NCI-H1092 (cell line): ENCODE measurements at places on chromosomes 5 and 9.

- DNase-seq: no peak
These were observed 980 bp upstream of the RHOBTB3 start for GRCh38 chr5:95730011-95730700.

DNA sequence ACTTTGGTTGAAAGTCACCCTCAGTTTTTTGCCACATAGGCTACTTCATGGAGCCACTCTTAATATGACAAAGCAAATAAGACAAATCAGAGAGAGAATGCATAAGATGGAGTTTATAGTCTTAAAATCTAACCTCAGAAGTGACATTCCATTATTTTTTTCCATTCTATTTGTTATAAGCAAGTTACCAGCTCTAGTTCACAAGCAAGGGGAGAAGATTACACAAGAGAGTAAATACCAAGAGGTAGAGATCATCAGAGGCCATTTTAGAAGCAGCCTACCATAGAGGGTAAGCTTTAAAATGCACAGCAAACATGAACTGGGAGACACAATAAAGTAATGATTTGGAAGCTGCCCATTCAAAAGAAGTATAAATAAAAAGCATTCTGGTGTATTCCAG, 651.3 kb upstream of the MEF2C start:
- no peak for DNase-seq

- no peak for DNase-seq
These were observed 81.3 kb downstream of the OXCT1 start for GRCh38 chr5:41788941-41789368.

DNA sequence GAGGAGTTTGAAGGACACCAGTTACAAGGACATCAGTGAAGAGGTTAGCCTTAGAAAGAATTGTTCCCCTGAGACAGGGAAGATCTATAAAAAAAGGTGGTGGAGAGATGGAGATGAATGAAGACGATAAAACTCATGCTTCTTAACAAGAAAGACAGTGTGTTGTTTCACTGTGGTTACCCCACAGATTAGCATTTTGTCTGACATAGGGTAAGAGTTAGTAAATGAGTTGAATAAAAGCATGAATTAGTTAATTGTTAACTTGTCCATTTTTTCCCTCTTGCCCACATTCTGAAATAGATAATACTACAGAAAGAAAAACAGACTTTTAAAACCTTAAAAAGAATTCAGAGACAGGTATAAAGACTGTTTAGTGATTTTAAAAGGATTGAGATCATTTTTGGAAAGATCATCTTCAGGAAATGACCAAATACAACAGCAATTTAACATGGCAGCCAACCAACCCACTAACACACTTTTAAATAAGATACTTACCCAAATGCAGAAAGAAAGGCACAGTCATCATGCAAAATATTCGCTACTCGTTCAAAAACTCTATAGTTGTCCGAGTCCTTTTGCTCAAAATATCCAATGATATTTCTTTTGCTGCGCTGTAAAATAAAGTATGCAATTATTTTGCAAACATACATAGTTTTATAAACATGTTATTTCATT, 78.5 kb downstream of the ERP44 start:
- no peak for DNase-seq

GRCh38 chr5:83530193-83530592, 58.6 kb downstream of the VCAN start:
- DNase-seq: no peak

DNA sequence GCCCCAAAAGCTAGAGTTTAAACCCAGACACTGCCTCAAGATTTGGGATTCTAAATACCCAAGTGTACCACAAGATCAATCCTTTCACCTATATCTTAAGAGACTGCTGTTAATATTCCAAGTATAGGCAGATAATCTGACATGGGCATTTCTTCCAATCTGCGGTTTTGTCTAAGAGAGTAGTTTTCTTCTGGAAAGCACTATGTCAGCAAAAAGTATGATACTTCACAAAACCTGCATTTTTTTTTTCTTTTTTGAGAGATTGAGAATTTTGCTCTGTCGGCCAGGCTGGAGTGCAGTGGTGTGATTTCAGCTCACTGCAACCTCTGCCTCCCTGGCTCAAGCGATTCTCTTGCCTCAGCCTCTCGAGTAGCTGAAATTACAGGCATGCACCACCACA, 190.7 kb upstream of the TYRP1 start:
- no peak for DNase-seq

GRCh38 chr5:32277798-32278197, 34.9 kb downstream of the MTMR12 start:
- DNase-seq: no peak

DNA sequence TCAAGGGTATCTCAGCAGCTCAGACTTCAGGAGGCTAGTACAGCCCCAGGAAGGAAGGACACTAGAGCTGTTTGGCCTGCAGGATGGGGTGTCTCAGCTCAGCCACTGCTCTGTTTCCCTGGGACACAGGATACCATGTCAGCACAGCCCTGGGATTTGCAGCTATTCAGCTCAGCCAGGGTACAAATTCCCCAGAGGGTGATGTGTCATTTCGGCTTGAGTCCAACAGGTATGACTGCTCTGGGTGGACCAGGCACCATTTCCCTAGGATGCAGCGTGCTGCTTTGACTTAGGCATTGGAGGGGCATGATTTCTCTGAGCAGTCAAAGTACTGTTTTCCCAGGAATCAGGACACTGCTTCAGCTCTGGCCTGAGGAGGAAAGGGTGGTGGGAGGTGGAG, 130.1 kb downstream of the ARSB start:
- DNase-seq: no peak

DNA sequence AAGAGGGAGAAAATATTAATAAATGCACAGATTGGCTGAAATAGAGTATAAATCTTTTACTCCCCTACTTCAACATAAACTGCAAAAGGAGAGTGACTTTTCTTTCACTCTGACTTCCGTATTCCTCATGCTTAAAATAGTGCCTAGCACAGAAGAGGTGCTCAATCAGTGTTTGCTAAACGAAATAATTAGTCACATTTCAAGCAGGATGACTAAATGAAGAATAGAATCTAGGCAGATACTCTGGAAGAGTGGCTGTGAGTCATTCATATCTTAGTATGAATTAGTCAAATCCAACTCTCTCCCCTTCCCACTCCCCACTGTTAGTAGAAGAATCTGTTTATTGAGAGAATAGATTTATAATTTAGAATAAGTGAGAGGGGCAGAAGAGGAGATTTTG, 4.8 kb downstream of the CD274 start:
- no peak for DNase-seq

GRCh38 chr9:20292002-20292401, 330.3 kb downstream of the MLLT3 start:
- no peak for DNase-seq

DNA sequence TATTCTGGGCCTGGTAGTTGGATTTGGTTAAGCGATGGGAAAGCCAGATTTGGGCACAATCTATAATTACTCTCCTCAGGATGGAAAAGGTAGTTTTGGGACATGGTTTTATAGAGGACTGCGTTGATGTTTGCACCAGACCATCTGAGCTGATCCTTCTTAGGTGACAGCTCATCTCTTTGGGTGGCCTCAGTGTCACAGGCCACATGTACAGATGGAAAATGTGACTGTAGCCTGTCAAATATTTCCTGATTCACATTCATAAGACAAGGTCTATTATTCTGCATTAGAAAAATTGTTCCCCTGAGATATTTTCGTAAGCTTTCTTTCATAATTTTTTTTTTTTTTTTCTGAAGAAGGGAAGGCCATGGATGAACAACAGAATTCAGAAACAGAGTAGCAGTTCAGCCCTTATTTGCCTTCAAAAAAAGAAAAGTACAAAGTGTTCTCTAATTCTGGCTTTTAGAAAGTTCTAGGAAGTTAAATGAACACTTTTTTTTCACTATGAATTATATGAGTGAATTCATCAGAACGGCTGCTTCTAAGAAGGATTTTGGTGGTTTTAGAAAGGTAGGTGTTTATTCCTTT, 81.0 kb downstream of the NNT start:
- no peak for DNase-seq

DNA sequence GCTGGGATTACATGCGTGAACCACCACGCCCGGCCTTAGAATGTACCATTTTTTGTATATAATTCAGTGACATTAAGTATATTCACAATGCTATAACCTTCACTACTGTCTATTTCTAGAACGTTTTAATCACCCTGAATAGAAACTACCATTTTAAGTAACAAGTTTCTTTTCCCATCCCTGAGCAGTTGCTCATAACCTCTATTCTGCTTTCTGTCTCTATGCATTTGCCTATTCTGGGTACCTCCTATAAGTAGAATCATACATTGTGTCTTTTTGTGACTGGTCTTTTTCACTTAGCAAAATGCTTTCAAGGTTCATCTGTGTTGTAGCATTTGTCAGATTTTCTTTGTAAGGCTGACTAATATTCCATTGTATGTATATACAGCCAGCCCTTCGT, 39.9 kb downstream of the DDX46 start:
- DNase-seq: no peak

DNA sequence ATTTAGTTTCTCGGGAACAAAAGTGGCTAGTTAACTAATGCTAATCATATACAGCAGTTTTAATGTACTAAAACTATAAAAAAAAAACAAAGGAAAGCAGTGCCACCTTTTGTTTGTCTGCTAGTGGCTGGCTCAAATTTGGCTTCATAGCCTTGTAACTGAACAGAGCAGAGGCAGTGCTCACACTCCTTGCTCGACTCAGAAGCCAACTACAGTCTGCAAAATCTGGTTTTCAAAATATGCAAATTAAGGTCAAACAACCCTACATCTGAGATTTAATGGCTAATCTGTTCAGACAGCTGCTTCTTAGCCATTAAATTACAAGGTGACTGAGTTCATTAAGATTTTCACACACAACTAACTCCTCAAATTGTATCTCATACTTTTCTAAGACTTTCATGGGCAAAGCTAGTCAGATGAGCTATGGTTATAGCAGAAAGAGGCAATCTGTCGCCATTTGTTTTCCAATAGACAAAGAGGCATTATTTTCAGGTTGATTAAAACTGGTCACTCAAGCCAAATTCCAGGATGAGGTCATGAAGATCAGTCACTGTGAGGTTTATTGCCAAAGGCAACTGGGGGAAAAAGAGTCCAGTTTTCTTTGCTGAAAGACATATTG, 56.8 kb upstream of the EPB41L4A start:
- DNase-seq: no peak

- no peak for DNase-seq
These were observed 76.5 kb downstream of the SEC61B start for GRCh38 chr9:99298614-99299013.

DNA sequence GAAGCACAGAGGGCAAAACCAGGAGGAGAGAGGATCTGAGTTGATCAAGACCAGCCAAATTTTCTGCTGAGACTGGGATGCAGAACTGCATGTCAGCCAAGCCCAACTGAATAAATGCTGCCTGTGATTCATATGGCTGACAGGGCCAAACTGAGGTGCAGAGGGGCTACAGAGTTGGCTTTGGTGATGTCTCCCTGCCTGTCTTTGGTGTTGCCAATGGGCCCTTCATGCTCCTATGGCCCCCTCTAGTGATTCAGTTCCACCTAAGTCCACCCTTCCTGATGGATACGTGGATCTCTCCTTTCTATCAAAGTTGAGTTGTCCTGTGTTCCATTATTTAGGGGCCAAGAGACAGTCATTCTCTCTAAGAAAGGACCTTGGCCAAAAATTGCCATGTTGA, 163.6 kb upstream of the TLE4 start:
- no peak for DNase-seq

DNA sequence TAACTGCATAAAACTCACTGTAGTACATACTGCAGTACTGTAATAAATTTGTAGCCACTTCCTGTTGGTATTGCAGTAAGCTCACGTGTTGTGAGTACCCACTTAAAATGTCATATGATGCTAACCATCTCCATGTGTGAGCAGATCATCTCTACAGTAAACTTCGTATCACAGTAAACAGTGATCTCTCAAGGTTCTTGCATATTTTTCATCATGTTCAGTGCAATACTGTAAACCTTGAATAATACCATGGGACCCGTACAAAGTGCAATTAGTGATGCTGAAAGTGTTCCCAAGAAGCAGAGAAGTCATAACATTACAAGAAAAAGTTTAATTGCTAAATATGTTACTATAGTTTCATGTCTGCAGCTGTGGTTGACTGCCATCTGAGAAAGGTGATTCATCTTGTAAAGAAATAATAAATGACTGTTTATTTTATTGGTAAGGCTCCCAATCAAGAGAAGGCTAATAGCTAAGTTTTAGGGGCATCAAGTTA, 253.8 kb upstream of the POU5F2 start:
- DNase-seq: no peak

- no peak for DNase-seq
These were observed 38.6 kb downstream of the SH3RF2 start for GRCh38 chr5:145975001-145975360.

DNA sequence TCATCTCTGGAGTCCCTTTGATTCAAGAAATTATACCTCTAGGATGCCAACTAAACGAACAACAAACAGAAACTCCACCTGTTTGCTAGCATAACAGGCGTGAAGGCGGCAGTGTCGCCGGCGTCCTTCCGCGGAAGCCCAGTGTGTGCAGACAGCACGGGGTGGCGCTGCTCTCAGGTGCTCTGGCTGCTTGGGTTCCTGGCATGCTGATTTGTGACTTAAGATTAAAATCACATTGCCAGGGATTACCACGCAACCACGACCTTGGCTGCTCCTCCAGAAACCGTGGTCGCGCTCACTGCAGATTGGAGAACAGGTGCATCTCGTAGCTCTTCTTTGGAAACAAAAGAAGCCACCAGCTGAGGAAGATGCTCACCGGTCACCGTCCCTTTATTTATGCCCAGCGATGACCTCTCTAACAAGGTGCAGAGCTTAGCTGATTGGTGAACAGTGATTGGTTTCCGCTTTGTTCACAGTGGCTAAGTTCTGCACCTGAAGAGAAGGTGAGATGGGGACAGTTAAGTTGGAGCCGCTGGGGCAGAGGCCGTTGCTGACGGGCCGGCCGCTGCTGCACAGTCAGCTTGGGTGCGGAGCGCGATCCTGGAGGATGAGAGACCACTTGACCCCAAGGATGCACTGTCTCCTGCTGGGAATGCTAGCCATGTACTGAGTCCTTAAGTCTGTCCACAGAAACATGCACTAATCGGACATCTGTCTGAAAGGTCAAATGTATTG, 232.3 kb downstream of the FANCC start:
- no peak for DNase-seq

DNA sequence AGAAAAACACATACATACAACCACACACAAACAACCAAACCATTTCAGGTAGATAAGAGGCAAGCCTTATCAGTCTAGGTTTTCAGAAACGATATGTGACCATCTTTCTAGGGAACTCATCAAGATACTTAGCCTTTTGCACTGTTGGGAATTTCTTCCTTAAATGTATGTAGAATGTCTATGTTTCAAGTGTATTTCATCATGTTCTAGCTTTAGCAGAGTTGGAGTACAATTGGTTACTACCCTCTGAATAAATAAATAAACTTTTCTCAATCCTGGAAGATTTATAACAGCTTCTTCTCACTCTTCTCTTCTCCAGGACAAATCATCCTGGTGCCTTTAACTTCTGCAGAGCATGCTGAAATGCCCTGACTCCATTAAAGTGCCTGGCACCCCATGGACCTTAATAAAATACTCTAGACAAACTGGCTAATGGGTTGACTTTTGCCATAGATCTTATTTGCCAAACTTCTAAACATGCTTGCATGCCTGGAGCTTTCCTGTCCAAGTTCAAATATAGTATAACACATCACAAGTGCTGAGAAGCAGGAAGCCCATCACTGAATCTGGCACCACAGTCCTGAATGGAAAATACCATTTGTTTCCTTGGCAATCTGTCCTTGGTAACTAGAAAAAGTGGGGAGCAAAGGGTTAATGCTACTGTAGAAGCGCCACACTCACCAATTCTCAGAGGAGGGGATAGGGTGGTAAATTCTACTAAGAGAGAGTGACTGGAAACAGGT, 33.1 kb upstream of the ZNF462 start:
- no peak for DNase-seq
